Activated naive CD8-positive, alpha-beta T cell treated with anti-CD3 and anti-CD28 coated beads, Interleukin-2, amount 10 ng/mL, durations not matched to agents 7 days and 5 days (primary cell): ENCODE measurements at places on chromosomes 13 and 19. TPM values are rescaled to one million over a fixed set of nuclear protein-coding genes. Genes with fewer than 3 reads are reported as not detected.

- no peaks in the 10 kb centered on the region for H3K27me3 ChIP-seq
- no peak for DNase-seq
- H3K4me3 ChIP-seq, result no peak overlapping the region
- H3K4me1 ChIP-seq, result peaks cover 17% of the 10 kb centered on the region
- no peak overlapping the region for H3K27ac ChIP-seq
Observed at GRCh38 chr19:50797781-50798658, 7.8 kb downstream of the ACP4 start.

POU2F2 gene
- 33.0 TPM for total RNA-seq

DNA sequence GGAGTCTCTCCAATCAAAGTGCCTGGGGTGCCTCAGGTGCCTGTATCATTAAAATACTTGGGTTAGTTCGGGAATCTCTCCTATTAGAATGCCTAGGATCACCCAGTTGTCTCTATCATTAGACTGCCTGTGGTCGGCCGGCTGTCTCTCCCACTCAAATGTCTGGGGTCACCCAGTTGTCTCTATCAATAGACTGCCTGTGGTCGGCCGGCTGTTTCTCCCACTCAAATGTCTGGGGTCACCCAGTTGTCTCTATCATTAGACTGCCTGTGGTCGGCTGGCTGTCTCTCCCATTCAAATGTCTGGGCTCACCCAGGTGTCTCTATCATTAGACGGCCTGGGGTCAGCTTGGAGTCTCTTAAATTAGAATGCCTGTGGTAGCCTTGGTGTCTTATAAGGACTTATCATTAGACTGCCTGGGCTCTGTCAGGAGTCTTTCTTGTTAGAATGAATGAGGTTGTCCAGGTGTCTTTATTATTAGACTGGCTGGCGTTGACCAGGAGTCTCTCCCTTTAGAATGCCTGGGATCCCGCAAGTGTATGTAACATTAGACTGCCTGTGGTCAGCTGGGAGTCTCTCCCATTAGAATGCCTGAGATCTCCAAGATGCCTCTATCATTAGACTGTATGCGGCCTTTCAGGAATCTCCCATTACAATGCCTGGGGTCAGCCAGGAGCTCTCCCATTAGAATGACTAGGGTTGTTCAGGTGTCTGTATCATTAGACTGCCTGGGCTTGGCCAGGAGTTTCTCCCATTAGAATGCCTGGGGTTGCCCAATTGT lies 1555.5 kb downstream of the UQCRFS1 start:
- no peak for DNase-seq
- no peaks in the 10 kb centered on the region for H3K36me3 ChIP-seq
- no peak overlapping the region for H3K4me3 ChIP-seq
- no peak overlapping the region for H3K27ac ChIP-seq
- H3K4me1 ChIP-seq, result no peaks in the 10 kb centered on the region
- H3K27me3 ChIP-seq, result no peaks in the 10 kb centered on the region

DNA sequence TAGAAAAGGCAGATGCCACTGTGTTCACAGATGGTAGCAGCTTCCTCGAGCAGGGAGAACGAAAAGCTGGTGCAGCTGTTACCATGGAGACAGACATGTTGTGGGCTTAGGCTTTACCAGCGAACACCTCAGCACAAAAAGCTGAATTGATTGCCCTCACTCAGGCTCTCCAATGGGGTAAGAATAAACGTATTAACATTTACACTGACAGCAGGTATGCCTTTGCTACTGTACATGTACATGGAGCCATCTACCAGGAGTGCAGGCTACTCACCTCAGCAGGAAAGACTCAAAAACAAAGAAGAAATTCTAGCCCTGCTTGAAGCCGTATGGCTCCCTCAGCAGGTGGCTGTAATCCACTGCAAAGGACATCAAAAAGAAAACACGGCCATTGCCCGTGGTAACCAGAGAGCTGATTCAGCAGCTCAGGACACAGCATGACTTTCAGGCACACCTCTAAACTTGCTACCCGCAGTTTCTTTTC lies 197.7 kb downstream of the ZNF737 start:
- H3K4me3 ChIP-seq, result no peak overlapping the region
- H3K4me1 ChIP-seq, result peaks cover 1% of the 10 kb centered on the region
- DNase-seq, result no peak
- no peaks in the 10 kb centered on the region for H3K27me3 ChIP-seq
- no peak overlapping the region for H3K27ac ChIP-seq

DNA sequence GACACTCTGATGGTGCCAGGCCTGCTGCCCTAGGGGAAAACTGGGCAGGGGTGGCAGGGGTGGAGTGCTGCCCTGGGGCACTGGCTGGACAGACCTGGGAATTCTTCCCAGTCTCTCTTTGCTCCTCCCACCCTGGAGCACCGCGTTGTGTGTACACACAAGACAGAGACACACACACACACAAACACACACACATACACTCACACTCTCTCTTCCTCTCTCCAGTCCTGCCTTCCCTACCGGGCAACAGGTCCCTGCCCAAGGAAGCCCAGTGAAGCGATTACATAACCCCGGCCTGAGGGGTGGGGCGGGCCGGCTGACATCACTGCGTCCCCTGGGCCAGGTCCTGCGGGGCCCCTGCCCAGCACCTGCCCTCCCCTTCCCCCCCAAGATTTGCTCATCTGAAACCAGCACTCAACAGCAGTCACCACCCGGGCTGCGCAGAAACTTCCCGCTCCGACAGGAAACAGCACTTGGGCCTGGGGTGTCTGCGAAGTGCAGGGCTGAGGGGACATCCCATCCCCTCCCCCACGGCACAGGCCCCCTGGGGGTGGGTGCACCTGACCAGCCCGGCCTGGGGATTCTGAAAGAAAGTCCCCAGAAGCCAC lies 1.2 kb downstream of the MKNK2 start:
- H3K27me3 ChIP-seq, result no peaks in the 10 kb centered on the region
- H3K4me1 ChIP-seq, result peaks cover 25% of the 10 kb centered on the region
- peak; percentile 73 for DNase-seq
- H3K27ac ChIP-seq, result peak overlapping the region; percentile 77

ZNF626 gene
- total RNA-seq, result 17.8 TPM

GRCh38 chr13:44868397-44868796 lies 120.9 kb downstream of the NUFIP1 start:
- no peak overlapping the region for H3K27ac ChIP-seq
- no peak overlapping the region for H3K4me3 ChIP-seq
- H3K36me3 ChIP-seq, result no peaks in the 10 kb centered on the region
- no peaks in the 10 kb centered on the region for H3K4me1 ChIP-seq
- H3K27me3 ChIP-seq, result peaks cover 8% of the 10 kb centered on the region

DNA sequence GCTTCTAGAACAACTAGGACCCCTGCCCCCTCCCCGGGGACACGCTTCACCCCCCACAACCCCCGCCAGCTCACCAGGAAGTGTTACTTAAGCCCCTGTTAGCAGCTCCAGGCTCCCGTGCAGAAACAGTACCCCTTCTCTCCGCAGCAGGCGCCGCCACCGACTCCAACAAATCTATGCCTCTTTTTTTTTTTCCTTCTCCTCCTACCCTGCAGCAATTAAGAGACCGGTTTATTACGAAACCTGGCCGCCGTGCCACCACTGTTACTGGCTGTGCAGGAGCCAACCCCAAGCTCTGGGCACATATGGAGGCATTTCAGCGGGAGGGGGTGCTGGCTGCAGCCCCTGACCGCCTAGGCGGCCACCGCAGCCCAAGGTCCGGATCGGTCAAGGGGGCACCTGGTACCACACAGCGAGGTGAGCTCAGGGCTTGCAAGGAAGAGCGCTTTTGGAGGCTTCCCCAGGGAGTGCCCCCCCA lies 2.4 kb downstream of the GADD45B start:
- no peak for DNase-seq
- peaks cover 23% of the 10 kb centered on the region for H3K36me3 ChIP-seq
- H3K4me1 ChIP-seq, result peaks cover 10% of the 10 kb centered on the region
- peak overlapping the region; percentile 94 for H3K4me3 ChIP-seq
- H3K27me3 ChIP-seq, result no peaks in the 10 kb centered on the region
- peak overlapping the region; percentile 87 for H3K27ac ChIP-seq

DNA sequence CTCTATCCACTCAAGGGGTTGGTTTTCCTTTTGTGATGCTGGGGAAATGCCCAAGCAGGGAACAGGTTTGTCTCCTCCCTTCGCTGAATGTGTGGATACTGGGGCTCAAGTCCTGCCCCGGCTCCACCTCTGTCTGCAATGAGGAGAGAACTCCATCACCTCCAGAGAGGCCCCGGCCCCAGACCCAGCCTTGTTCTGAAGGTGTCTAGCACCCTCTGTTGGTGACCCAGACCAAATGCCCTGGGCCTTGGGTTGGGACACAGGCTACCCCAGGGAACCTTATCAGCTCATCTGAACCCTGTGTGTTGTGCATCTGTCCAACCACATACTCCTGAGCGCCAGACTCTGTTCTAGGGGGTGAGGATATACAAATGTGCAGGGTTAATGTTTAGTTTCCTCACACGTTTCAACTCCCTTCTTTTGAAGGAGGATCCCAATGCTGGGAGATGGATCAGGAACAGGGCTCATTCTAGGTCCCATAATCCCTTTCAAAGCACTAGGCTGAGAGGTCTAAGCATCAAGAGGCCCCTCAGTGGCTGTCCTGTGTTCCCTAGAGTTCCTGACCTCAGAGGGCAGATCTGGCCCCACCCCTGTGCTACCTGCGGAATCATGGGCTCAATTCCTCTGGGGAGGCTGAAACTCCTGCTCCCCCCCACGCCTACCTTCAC lies 112.5 kb upstream of the SLC7A1 start:
- no peak overlapping the region for H3K4me3 ChIP-seq
- no peak overlapping the region for H3K27ac ChIP-seq
- H3K27me3 ChIP-seq, result peaks cover 18% of the 10 kb centered on the region

DNA sequence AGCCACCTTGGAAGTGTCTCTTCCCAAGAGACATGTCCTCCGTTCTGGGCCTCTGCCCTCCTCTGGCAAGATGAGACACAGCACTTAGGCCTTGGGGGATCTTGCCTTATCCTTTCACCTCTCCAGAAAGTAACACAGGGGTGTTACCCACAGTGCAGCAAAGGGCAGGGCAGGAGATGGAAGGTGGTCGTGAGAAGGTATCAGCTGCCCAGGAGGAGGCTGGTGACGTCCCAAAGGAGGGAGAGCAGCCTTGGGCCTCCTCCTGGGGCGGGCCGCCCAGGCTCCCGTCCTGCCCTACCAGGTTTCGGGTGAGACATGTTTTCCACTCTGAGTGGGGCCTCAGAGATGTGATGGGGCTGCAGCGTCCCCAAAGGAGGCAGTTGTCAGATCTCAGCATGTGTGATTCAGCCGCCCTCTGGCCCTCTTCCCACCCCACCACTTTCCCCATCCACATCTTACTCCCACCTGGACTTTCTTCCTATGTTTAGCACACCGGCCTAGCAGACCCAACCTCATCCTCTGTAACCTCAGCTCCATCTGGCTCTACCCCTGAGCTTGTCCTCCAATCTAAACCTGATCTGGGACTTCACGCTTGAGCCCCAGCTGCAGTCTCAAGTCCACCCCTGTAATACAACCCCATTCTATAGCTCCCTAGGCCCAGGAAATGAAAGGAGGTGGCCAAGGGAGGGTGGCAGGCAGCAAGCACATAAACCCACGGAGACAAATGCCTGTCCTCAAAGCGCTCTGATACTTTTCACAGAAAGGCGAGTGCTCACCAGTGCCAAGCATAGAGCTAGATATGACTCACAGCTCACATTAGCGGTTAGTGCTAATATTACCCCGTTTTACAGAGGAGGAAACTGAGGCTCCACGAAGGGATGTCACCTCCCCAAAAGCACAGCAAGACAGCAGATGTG lies 9.3 kb downstream of the POU2F2 start:
- H3K4me1 ChIP-seq, result peaks cover 48% of the 10 kb centered on the region
- peak overlapping the region; percentile 93 for H3K27ac ChIP-seq
- no peaks in the 10 kb centered on the region for H3K27me3 ChIP-seq
- H3K36me3 ChIP-seq, result peaks cover 6% of the 10 kb centered on the region
- H3K4me3 ChIP-seq, result peak overlapping the region; percentile 84

DNA sequence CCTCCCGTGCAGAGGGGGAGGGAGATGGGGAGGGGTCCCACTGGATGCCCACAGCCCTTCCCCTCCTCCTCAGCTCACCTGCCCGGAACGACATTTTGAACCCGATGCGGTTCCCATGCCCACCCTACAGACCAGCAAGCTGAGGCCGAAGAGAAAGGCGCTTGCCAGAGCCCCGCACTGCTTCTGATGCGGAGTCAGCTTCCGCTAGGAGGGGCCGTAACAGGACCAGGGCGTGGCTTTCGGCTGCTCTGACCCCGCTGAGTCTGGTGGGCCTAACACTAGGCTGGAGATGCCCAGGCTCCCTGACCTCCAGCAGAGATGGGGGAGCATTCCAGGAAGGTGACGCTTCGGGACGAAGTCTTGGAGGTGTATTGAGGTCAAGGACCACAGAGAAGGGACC lies 6.7 kb downstream of the ONECUT3 start:
- H3K36me3 ChIP-seq, result peaks cover 2% of the 10 kb centered on the region
- peaks cover 79% of the 10 kb centered on the region for H3K27me3 ChIP-seq
- peaks cover 9% of the 10 kb centered on the region for H3K4me1 ChIP-seq
- H3K4me3 ChIP-seq, result no peak overlapping the region
- H3K27ac ChIP-seq, result no peak overlapping the region
- no peak for DNase-seq

ZNF415 gene
- 0.72 TPM for total RNA-seq

DNA sequence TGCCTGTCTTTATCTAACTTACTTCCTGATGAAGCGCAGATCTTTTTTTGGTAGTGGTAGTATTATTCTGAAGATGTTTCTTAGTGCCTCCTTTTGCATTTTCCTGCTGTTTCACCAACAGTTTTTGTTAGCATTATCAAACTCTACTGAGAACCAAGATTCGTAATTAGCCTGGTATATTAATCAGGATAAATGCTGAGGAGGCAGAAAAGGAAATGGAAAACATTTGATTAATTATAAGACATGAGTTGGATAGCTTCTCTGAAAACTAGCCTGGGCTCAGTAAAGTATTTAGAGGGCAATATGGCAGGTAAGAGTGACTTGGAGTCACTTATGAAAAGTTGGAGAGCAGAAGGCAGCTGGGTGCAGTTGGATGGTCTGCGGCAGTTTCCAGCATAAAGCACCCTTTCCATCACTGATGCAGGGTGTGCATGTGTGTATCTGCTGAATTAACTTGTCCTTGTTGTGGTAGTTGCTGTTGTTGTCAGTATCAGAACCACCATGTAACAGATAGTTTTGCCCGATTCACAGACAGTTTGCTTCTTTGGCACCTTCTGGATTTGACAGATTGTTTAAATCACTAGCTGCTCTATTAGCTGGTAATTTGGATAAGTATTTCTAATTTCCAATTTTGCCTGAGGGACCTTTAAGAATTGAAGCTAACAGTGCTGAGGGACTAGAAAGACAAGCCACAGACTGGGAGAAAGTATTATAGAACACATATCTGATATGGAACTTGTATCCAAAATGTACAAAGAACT lies 6.9 kb upstream of the TNFRSF19 start:
- H3K4me3 ChIP-seq, result no peak overlapping the region
- no peak overlapping the region for H3K27ac ChIP-seq
- no peaks in the 10 kb centered on the region for H3K4me1 ChIP-seq

GRCh38 chr19:19502281-19502680 lies 13.1 kb downstream of the TSSK6 start:
- no peaks in the 10 kb centered on the region for H3K4me1 ChIP-seq
- H3K36me3 ChIP-seq, result peaks cover 24% of the 10 kb centered on the region
- H3K27me3 ChIP-seq, result no peaks in the 10 kb centered on the region
- H3K4me3 ChIP-seq, result no peak overlapping the region
- H3K27ac ChIP-seq, result no peak overlapping the region

PPM1N gene
- total RNA-seq, result 6.1 TPM
